Large intestine (tissue), 12 donors: ENCODE measurements at places on chromosomes 6 and 20. TPM values are rescaled to one million over a fixed set of nuclear protein-coding genes. Genes with fewer than 3 reads are reported as not detected.

- peaks cover 22% of the 10 kb centered on the region for H3K36me3 ChIP-seq
- no peaks in the 10 kb centered on the region for H3K4me1 ChIP-seq
- H3K4me3 ChIP-seq, result no peak overlapping the region
- no peak overlapping the region for H3K27ac ChIP-seq
- H3K27me3 ChIP-seq, result no peaks in the 10 kb centered on the region
Measured at GRCh38 chr6:37303891-37304503, 46.1 kb upstream of the TMEM217 start.

DNA sequence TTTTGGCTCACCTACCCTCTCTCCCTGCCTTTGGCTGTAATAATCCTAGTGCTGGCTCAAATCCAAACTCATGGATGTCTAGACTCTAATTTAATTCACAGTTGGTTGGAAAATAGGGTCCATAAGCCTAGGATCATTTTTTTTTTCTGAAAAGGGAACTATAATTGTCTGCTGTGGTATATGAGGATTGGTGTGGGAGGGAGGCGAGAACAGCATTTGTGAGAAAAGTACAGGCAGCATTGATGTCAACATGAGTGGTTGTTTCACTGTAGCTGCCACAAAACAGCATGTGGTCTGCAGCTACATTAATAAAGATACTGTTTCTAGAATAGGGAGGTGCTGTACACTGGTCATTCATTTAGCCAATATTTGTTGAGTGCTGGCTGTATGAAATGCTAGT is 18.6 kb upstream of the POLR1H start:
- no peaks in the 10 kb centered on the region for H3K36me3 ChIP-seq
- no peaks in the 10 kb centered on the region for H3K4me1 ChIP-seq
- no peak overlapping the region for H3K4me3 ChIP-seq

Gene LRRC73
- 0.49 TPM for polyA plus RNA-seq

Gene NUP153
- polyA plus RNA-seq, result 32.2 TPM

GRCh38 chr6:162108041-162108440 is 619.5 kb downstream of the PRKN start:
- no peaks in the 10 kb centered on the region for H3K4me1 ChIP-seq
- no peak for DNase-seq
- H3K4me3 ChIP-seq, result no peak overlapping the region
- H3K27me3 ChIP-seq, result no peaks in the 10 kb centered on the region
- no peaks in the 10 kb centered on the region for H3K36me3 ChIP-seq

GRCh38 chr6:106056060-106056745 is 29.9 kb upstream of the PRDM1 start:
- peak overlapping the region; percentile 84 for H3K27ac ChIP-seq
- H3K27me3 ChIP-seq, result no peaks in the 10 kb centered on the region
- peak overlapping the region; percentile 27 for H3K4me3 ChIP-seq
- peaks cover 6% of the 10 kb centered on the region for H3K36me3 ChIP-seq

GRCh38 chr6:155372256-155372655 is 58.0 kb upstream of the TFB1M start:
- H3K4me3 ChIP-seq, result no peak overlapping the region

Gene KHDC1
- 4.2 TPM for polyA plus RNA-seq

GRCh38 chr20:36932476-36933426 is 18.8 kb downstream of the SAMHD1 start:
- H3K27me3 ChIP-seq, result no peaks in the 10 kb centered on the region
- H3K36me3 ChIP-seq, result peaks cover 7% of the 10 kb centered on the region
- no peak for DNase-seq
- no peak overlapping the region for H3K4me3 ChIP-seq
